ENCODE measurements at places on chromosomes 16 and 17.

DNA sequence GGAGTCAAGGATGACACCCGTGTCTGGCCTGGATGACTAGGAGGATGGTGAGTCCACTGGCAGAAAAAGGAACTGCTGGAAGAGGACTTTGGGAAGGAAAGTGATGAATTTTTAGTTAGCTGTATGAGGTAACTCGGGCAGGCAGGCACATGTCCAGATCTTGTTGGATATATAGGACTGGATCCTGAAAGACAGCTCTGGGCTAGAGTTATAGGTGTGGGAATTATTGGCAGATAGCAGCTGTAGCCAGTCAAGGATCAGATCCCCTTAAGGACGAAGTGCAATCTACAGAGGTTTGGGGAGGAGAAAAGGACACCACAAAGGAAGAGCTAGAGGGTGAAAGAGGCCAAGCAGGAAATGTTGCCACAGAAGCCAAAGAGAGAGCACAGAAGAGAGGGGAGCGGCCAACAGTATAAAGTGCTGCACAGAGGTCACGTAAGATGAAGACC, 10.1 kb downstream of the CYB5D1 start:
- no peak for DNase-seq

- DNase-seq: peak; percentile 71
Measured at GRCh38 chr17:1398931-1399678, 917 bp downstream of the YWHAE start.

GRCh38 chr17:34358631-34359030, 2.4 kb downstream of the CCL13 start:
- DNase-seq: no peak

- no peak for DNase-seq
Measured at GRCh38 chr17:39767147-39767546, 29.4 kb downstream of the GRB7 start.

- DNase-seq: no peak
Measured at GRCh38 chr17:70190959-70191805, 21.9 kb downstream of the KCNJ2 start.

- DNase-seq: no peak
Measured at GRCh38 chr17:21113049-21113690, 13.6 kb upstream of the DHRS7B start.

DNA sequence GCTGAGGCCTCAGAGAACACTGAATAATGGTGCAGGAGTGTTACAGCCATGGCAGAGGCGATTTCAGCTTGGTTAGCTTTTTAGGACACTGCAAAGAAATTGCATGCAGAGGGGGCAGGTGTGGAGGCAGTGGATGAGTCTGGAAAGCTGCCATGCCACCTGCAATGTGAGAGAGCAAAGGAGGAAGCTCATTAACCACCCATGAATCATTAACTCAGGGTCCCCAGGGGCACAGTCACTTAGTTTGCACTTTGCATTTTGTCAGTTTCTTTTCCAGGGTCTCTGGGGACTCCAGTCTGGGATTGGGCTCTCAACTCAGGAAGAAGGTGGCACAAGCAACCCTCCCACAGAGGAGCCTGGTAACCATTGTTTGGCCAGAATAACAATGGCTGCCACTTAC, 132.9 kb downstream of the USP31 start:
- no peak for DNase-seq

DNA sequence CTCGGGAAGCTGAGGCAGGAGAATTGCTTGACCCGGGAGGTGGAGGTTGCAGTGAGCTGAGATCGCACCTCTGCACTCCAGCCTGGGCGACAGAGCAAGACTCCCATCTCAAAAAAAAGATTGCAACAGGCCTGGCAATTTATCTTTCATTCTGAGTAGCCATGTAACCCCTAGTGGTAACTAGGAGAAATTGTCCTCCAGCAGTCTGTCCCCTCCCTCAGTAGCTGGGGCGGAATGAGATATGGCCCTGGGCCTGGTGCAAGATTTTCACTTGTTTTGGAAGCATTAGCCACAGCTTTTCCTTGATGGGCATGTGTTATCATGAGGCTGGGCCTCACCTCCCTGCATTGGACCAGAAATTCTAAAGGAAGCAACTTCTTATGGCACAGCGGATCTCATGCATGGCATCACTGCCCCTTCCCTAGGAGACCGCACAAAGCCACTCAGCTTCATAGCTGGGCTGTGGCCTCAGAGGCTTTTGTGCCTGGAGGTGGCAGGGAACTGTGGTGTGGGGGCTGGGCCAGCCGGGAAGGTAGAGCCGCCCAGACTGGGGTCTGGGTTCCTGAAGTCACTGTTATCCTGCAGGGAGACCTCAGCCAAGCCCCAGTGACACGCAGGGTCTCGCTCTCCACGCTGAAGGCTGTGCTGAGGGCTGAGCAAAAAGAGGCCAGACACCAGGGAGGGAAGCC, 13.4 kb downstream of the NATD1 start:
- no peak for DNase-seq

DNA sequence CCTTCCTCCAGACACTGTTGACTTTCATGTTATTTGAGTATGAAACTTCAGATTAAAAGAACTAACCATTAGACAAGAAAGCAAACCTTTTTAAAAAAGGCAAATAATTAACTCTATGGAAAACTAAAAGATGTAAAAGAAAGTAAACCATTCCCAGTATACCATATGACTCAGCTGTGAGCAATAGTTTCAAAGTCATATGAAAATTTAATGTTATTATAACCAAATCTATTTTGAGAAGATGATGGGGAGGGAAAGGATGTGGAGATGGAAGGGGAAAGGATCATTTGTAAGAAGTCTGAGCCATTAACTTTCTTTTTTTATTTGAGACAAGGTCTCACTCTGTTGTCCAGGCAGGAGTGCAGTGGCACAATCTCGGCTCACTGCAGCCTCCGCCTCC, 131.8 kb downstream of the IRX5 start:
- DNase-seq: no peak

DNA sequence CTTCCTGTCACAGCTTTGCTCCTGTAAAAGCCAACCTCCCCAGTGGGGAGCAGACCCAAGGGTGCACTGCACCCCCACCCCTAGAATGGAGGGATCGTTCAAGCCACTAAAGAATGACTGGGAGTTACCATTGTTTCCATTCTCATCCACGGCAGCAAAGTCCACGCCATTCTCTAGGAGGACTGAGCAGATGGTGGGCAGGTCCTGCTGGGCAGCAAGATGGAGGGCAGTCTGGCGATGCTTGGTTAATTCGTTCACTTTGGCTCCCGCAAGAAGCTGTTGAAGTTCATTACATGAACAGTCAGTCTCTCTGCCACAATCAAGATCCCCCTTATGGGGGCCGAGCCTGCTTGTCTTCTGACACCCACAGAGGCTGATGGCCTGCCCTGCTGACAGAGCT, 30.8 kb downstream of the CYB5D2 start:
- DNase-seq: no peak

DNA sequence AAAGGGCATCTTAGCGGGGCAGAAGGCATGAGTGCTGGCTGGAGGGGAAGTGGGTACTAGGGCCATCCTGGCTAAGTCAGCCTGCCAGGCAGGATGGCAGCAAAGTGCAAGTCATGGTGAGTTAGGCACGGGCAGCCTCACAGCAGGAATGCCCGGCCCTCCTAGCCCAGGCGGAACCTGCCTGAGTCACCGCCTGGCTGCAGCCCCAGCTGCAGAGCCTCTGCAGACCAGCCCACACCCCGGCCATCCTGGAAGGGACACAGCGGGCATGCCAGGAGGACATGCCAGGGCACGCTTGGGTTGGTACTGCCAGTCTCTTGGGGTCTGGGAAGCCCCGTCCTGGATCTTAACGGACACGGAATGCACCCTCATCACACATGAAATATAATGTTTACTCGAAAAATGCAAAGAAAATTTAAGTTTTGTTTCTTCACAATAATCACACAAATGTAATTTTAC, 5.0 kb upstream of the ALDH3A1 start:
- DNase-seq: no peak

All from hepatocyte (in vitro differentiated cells).